Erythroblast (primary cell): ENCODE measurements at places on chromosomes 5 and 9.

- peak; percentile 50 for DNase-seq
Observed at GRCh38 chr5:132746954-132747615, at the start of gene CCNI2. CCNI2 (plus strand) TSS chr5:132747426; CDS start chr5:132747496, 70 bp downstream.

DNA sequence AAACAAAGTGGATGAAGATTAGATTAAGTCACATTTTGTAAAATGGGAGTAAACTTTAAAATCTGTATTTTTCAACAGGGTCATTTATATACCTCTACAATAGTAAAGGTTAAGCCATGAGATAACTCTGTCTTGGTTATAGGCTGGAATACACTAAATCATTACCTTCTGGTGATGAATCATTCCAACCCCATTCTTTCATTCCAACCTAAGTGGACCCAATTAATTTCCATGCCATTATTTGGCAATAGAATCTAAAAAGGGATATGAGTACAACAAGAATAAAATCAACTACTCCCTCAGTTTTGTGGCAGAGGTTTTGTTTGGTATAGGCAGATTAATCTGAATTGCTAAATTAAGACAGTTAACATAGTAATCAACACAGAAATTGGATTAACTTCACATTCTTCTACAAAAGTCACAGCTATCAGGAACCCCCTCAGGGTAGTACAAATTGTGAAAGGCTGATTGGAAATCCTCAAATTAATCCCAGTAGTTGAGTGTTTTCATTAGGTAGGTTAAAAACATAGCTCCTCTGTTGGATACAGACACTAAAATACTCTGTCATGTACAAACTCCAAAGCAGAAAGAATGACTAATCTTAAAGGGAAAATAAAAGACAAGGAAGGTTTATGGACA lies 54.2 kb downstream of the ELAVL2 start:
- DNase-seq = no peak

DNA sequence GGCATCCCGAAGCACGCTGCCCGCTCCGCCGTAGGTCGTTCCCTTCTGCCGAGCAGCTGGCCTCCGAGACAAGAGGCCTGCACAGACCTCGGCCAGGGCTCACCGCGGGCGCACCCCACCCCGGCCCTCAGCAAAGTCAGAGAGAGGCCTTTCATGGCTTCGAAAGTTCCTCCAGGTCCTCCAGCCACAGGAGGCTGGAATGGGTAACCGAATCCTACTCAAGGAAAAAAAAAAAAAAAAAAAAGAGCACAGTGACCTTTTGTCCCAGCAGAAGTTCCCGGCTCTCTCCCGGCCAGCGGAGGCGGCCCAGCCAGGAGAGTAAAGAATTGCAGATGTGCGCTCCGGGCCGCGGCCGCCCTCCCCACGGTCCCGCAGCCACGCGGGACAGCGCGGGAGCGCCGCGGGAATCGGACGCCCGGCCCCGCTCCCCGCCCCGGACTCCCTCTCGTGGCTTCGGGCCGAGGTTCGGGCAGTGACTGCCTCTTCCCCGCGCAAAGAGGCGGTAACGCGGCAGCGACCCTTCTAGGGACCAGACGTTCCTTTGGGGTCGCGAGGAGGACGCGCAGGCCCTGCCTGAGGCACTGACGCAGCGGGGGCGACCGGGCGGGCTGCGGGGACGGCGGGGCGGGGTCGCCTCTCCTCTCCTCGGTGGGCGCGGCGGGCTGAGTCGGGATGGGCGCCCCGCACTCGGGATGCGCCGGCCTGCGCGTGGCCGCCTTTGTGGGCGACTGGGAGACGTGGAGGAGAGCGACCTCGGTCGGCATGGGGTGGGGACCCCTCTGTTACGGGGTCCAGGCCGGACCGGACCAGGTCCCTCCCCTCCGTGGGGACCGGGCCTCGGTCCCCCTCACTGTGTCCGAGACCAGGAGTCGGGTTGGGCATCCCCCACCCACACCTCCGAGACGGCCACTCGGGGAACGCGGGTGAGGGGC lies 754 bp downstream of the GFPT2 start:
- DNase-seq = no peak

DNA sequence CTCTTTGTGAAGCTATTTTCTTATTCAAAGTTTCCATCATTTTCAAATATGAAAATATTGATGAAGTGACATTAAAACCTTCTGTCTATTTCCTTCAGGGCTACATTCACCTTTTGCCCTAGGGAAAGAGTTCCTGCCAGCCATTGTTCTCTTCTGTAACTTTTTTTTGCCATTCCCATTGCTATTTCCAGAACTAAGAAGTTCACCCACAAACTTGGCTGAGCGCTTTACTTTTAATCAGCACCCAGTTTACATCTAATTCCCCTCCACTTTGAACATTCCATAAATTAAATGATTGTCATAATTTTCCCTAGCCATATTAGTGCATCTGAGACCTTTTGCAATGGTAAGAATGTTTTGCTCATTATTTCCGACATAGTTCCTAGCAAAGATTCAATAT lies 4.4 kb downstream of the IL33 start:
- DNase-seq = no peak

DNA sequence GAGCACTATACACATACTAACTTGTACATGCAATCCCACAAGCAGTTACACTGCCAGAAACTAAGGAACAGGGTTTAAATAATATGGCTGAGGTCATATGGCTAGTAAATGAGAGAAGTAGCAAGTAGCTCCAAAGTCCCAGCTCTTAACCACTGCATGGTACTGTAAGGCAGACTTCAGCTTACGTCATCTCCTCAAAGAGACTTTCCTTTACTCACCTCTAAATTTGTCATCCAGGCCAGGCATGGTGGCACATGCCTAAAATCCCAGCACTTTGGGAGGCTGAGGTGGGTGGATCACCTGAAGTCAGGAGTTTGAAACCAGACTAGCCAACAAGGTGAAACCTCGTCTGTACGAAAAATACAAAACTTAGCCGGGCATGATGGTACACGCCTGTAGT lies 20.4 kb upstream of the SELENOP start:
- no peak for DNase-seq

- no peak for DNase-seq
Observed at GRCh38 chr5:84986688-84987087, 602.0 kb upstream of the EDIL3 start.

DNA sequence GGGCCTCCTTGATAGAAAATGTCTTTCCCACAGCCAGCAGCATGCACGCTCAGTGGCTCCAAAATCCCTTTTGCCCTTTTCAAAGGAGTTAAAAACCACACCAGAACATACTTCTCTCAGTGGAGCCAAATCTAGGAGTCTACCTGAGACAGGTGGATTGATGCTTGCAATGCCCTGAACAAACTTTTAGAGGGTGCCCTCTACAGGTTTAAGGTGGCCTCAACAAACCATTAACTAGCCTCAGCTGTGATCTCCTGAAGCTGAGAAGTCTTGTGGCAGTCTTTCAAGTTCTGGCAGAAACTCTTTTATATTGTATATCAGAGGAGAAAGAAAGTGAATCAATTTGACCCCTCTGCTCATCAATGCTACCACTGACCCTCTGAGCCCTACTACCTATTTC lies 125.4 kb downstream of the MED27 start:
- no peak for DNase-seq

- no peak for DNase-seq
Observed at GRCh38 chr5:65395526-65396155, 86.1 kb downstream of the ADAMTS6 start.

DNA sequence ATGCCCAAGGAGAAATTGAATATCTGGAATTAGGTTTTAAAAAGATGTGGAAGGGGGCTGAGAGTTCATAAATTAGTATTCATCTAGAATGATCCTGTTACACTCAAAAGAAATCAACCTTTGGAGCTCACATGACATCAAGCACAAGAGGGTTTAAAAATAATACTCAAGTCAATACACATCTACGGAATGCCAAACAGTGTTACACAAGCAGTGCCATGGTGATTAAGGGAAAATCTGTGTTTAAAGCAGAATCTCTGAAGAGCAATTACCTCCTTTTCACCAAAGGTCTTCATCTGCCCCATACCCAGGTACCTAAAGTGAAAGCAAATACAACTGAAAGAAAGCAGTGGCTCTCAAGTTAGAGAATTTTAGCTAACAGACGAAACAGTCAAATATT lies 261.6 kb downstream of the NFIB start:
- no peak for DNase-seq

GRCh38 chr9:126612326-126612812 lies 1.4 kb upstream of the LMX1B start:
- no peak for DNase-seq

- no peak for DNase-seq
Observed at GRCh38 chr5:95940758-95941682, 20.6 kb downstream of the ELL2 start.

DNA sequence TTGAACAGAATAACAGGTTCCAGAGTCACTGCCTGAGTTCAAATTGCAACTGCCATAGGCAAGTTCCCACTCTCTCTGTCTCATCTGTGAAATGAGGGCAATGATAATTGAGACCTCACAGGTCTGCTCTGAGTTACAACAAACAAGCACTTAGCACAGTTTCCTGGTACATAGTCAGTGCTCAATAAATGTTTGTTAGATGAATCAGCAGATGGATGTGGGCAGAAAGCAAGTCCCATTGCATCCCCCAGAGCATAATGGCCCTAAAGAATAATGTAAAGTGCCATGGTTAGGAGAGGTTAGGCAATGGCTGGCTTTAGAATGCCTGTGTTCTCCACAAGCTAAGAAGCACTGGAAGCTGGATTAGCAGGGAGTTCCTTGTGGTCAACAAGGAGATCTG lies 136.5 kb upstream of the LARP1 start:
- no peak for DNase-seq

- no peak for DNase-seq
Observed at GRCh38 chr5:149217803-149218155, 53.9 kb upstream of the AFAP1L1 start.

DNA sequence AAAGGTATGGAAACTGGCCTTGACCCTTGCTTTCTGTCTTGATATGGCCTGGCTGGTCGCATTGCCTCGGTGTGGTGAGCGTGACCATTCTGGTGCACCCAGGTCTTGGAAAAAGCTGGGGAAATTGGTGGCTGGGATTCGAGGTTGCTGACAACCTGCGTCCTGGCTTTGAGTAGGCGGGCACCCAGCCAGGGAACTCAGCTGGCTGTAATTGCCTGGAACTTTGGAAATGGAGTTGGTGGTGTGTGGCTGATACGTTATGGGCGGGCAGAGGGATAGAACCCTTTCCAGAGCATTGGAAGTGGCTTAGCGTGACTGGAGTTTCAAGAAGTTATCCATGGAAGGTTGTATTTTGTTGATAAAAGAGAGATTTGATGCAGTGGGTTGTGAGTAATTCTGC lies 35.2 kb downstream of the KCNMB1 start:
- DNase-seq = no peak

DNA sequence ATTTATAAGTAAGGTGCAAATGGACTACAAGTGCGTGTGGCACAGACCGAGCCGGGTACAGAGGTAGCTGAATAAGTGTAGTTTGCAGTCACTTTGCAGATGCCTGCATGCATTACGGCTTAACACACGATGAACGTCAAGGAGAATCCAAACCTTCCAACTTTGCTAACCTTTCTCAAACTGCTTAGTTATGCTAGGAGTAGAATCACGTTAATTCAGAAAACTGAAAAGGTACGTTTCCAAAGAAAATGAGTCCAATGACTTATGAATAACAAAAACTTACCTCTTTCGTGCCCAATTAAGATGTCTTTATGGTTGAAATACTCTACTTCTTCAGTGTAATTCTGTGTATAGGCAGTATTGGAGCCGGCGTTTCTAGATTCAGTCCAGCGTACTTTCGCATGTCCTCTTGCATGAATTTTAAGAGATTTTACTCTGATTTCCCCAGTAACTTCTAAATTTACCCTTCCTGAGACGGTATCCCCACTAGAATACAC lies 539 bp downstream of the ARRDC3 start:
- DNase-seq = peak; percentile 73

DNA sequence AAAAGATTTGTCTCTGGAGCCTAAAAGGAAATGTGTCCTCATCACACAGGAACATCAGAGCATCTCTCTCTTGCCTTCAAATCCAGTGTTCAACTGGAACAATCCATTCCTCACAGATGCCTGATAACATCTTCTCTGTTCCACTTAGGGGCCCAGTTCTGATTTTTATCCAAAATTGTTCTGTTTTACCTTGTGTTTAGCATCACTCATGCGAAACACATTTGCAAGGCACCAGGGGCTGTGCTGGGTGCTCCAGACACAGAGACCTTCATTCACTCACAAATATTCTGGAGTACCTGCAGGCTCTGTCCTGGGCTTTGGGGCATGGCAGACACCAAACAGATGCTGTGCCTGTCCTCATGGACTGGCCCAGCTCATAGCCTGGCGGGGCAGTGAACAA lies 13.8 kb downstream of the GABBR2 start:
- DNase-seq = no peak

- DNase-seq = no peak
Observed at GRCh38 chr5:158175934-158176481, 317.1 kb upstream of the CLINT1 start.

DNA sequence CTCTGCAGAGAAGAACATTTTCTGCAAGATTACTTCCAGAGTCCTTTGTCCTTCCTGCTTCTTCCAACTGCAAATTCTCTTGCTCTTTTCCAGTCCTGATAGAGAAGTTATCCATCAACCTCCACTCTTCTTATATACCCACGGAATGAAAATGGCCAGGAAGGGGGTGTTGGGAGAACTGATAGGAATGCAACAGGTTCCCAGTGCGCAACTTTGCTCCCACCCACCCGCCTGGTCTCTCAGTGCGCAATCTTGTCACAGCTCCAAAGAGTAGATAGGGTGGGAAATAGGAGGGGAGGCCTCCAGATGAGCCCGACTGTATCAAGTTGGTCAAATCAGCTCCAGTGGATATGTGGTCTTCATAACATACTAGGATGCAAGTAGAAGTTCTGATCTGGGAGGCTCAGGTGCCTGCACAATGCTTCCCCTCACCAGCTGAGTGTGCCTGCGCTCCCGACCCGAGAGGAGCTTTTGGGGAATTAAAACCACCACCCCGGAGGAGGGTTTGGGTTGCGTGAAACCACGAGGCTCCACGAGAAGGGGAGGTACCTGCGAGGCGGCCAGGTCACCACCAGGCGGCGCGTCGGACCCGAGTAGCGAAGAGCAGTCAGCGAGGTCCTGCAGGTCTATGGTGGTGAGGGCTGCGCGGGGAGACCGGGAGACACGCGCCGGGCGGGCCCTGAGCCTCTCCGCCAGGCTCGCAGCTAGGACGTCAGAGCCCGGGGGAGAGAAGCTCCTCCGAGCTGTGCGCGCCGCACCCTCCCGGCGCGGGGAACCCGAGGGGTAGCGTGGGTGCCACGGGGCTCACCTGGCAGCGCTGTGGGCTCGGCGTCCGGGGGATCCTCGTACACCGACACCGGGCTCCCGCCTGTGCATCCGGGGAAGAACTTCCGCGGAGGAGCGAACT lies 835 bp downstream of the MCIDAS start:
- peak; percentile 75 for DNase-seq

DNA sequence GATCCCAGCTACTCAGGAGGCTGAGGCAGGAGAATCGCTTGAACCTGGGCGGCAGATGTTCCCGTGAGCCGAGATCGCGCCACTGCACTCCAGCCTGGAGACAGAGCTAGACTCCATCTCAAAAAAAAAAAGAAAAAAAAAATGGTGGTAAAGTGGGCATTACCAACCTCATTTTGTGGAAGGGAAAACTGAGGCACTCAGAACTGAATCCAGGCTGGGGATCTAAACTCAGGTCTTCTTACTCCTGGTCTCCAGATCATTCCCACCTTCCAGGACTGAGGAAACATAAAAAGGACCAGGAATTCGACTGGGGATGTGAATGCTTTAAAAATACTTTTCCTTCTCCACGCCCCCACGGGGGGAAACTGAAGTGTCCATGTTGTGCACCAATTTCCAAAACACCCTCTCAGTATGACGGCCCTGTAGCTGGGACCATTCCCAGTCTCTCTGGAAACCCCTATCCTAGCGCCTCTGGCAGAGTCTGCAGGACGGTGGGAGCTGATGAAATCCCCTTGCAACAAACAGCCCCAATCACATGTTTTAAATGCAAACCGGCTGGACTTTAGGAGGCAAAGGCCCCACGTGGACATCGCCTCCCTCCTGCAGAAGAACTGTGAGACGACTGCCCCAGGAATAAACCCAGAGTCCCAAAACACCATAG lies 8.9 kb upstream of the AKNA start:
- DNase-seq = no peak
